ENCODE measurements at places on chromosomes 16 and 17.

- DNase-seq = no peak
These were observed 715 bp downstream of the TLCD3A start for GRCh38 chr17:732902-733720.

DNA sequence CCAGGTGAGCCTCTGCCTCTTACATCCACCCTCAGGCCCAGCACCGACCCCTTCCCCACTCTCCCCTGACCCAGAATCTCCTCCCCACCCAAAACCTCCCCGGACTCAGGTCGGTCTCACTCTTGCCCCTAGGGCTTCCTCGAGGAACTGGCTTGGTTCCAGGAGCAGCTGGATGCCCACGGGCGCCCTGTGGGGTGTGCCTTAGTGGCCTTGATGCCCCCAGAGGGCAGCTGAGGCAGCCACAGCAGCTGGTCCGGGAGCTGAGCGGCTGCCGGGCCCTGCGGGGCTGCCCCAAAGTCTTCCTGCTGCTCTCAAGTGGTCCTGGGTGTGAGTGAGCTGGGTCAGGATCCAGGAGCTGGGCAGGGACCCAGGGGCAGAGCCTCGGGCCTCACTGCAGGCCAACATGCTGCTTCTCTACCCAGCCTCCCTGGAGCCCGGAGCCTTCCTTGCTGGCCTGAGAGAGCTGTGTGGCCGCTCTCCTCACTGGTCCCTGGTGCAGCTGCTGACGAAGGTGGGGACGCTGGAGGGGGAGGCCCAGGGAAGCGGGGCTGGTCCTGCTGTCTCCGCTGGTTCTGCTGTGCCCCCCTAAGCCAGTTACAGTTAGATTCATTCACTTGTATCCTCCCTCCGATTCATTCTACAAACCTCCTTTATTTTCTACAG, 9.6 kb downstream of the ZNF213 start:
- no peak for DNase-seq

- DNase-seq = no peak
These were observed 33.4 kb downstream of the ITGB3 start for GRCh38 chr17:47287068-47287467.

- no peak for DNase-seq
These were observed 12.8 kb downstream of the RECQL5 start for GRCh38 chr17:75654176-75654575.

DNA sequence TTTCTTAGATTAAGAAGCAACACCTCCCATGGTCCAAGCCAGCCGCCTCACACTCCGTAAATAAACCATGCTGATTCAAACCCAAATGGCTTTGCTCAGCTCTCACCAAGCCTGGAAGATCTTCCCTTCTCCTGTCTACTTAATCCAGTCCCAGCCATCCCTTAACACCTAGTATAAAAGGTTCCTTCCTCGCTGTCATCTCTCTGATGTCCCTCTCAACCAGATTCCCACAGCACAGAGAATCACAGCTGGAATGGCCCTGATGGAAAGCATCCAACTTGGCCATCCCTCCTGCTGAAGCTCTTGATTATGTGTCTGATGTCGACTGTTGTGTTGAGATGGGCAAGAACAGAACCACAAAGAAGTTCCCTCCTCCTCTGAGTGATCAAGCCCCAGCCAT, 50.6 kb upstream of the ADCY9 start:
- DNase-seq = no peak

GRCh38 chr16:80807906-80808305, 3.5 kb upstream of the CDYL2 start:
- no peak for DNase-seq

- no peak for DNase-seq
These were observed 17.8 kb downstream of the LUC7L3 start for GRCh38 chr17:50737118-50737698.

DNA sequence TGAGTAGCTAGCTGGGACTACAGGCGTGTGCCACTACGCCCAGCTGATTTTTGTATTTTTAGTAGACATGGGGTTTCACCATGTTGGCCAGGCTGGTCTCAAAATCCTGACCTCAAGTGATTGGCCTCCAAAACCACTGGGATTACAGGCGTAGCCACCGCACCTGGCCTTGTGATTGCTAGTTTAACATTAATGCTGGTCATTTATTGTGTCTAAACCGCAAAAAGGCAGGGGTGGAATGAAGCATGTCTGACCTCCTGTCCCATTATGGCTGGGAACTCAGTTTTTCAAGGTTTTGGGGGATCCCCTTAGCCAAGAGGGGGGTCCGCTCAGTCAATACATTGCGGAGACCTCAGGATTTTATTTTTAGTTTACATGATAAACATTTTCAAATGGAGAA, 10.7 kb upstream of the CNGB1 start:
- no peak for DNase-seq

DNA sequence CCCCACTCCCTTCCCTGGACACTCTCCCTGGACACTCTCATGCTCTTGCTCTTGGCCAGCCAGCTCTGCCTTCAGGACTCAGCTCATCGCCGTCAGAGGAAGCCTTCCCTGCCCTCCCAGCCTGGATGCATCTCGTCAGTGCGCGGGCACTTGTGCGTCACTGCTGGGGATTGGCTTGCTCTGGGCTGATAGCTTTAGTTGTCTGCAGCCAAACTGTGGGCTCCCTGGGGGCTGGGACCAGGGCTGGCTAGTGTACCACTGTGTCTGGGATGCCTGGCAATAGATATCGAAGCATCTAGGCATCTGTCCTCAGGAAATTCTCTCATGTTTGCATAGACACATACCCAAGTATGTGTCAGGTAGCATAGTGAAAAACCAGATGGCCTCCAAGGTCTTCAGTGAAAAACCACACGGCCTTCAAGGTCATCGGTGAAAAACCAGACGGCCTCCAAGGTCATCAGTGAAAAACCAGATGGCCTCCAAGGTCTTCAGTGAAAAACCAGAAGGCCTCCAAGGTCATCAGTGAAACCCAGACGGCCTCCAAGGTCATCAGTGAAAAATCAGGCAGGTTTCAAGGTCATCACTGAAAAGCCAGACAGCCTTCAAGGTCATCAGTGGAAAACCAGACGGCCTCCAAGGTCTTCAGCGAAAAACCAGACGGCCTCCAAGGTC, 72.0 kb downstream of the CMIP start:
- DNase-seq = no peak

GRCh38 chr17:13638855-13639458, 37.2 kb upstream of the HS3ST3A1 start:
- DNase-seq = no peak

- DNase-seq = no peak
These were observed 28.5 kb downstream of the CRLF3 start for GRCh38 chr17:30796016-30796415.

GRCh38 chr17:74545843-74546230, at the start of gene CD300C:
CD300C (minus strand) TSS chr17:74546115; CDS start chr17:74545782, 333 bp downstream.
- no peak for DNase-seq

DNA sequence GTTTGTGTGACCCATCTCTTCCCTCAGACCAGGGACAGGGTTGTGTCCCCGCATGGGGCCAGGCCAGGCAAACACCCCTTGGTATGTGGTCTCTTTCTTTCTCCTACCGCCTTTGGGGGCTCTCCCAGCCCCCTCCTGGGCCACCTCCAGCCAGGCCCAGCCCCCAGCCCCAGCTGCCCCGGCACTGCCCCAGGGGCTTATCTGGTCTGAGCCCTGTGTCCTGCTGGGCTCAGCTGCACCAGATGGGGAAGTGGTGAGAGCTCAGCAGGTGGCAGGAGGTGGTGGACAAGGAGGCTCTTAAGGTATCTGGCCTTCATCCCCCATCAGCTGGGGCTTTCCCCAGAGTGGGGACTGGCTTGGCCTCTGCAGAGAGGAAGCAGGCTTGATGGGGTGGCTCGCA, 8.7 kb downstream of the ADAM11 start:
- DNase-seq = no peak

DNA sequence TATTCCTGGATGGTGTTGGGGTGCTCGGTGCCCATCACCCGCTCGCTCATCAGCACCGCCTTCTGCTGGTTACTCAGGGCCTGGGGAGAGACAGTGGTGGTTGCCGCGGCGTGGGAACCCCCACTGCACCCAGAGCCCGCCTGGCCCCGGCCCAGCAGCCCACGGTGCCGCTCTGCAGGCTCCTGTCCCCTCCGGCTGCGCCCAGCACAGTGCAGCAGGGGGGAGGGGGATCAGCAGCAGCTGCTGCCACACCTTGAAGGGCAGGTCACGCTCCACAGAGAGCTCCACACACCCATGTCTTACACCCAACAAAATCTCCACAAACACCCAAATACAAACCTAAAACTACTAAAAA, 18.8 kb downstream of the CLUH start:
- DNase-seq = peak; percentile 27

GRCh38 chr16:72940886-72941285, 107.0 kb downstream of the ZFHX3 start:
- no peak for DNase-seq

- DNase-seq = peak; percentile 75
These were observed 671 bp downstream of the DGKE start for GRCh38 chr17:56834380-56835263.

GRCh38 chr17:3385869-3386816, at the start of gene OR3A2:
OR3A2 (minus strand) TSS chr17:3386308.
- DNase-seq = no peak

- DNase-seq = no peak
These were observed 24.2 kb downstream of the PLD6 start for GRCh38 chr17:17181666-17182597.

- DNase-seq = peak; percentile 37
These were observed 17.2 kb upstream of the RBFOX3 start for GRCh38 chr17:79627766-79628690.

GRCh38 chr16:88872650-88873331, 6.3 kb upstream of the PABPN1L start:
- DNase-seq = no peak

GRCh38 chr16:70162041-70162451, 11.5 kb upstream of the CLEC18C start:
- DNase-seq = peak; percentile 18

- no peak for DNase-seq
These were observed 670.9 kb downstream of the TOX3 start for GRCh38 chr16:51875834-51876600.

DNA sequence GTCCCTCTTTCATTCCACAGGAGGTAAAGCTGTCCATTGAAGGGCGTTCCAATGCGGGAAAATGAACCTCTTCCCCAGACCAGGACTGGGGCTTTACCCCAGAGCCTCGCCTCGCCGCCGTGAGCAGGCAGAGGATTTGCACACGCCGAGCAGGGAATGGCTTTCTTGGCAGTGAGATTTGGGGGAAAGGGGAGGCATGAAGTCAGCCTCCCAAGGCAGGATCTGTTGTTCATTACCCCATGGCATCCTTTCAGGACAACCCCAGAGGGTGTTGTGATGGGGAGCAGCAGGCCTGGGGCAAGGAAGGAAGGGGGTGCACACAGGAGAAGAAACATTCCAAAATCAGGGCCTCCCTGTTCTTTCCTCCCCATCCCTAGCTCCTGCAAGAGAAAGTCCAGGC, 6.0 kb downstream of the ATXN1L start:
- DNase-seq = no peak

DNA sequence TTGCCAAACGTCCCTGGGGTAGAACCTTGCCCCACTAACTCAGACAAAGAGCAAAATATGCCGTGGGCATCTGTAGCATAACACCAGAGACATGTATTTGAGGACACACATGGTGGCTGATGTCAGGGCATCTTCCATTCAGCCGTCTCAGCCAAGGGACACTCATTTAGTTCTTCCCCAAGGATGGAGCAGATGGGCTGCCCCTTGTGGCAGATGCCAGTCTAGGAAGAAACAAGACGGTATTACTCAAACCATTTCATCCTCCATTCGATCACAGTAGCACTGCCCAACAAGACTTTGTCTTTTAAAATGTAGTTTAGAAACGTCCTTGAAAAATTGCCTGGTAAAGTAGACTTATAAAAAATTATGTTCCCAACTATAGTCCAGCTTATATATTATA, 937.6 kb upstream of the EEF2KMT start:
- DNase-seq = no peak

DNA sequence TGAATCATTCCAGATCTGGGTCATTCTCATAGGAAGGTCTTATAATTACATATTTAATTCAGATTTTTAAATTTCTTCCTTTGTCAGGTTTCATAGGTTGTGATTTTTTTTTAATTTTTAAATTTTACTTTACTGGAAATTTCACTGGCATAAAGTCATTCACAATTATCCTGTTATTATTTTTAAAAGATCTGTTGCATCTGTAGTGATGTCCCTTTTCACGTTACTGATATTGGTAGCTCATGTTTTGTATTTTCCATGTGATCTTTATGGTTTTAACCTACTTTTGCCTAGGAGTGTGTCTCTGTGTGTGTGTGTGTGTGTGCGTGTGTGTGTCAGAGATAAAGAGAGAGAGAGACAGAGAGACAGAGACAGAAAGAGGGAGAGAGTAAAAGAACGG, 216.6 kb upstream of the KCNJ16 start:
- DNase-seq = no peak

DNA sequence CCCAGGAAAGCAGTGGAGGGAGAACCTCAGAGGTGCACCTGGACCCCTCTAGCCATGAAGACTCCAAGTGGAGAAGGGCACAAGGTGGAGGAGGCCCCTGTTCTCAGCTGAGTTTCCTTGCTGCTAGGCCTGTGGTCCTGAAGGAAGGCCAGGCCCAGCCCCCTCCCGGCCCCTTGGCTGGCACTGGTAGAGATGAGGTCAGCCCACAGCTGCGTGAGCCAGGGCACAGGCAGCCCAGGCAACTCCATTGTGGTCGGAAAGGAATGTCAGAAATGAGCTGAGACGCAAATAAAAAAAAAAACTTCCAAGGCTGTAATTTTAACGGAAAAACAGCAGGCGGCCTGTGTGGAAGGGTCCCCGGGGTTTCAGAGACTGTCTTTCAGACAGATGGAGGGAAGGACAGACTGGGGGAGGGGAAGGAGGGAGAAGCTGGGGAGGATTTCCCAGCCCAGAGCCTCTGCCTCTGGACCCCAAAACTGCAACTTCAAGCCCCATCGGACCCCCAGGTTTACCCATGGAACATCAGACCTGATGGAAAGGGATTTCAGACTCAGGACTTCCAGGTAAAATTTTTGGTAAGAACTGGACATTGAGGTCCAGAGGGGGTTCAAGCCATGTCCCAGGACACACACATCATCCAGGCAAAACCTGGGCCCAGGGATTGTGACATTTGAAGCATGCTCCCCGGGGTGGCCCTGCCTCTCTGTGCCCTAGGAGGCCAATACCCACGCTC, 25.6 kb upstream of the MRPS23 start:
- peak; percentile 96 for DNase-seq

GRCh38 chr16:74898659-74899058, 86.3 kb downstream of the WDR59 start:
- no peak for DNase-seq

- DNase-seq = peak; percentile 89
These were observed 20.4 kb downstream of the CDH3 start for GRCh38 chr16:68665501-68665900.

DNA sequence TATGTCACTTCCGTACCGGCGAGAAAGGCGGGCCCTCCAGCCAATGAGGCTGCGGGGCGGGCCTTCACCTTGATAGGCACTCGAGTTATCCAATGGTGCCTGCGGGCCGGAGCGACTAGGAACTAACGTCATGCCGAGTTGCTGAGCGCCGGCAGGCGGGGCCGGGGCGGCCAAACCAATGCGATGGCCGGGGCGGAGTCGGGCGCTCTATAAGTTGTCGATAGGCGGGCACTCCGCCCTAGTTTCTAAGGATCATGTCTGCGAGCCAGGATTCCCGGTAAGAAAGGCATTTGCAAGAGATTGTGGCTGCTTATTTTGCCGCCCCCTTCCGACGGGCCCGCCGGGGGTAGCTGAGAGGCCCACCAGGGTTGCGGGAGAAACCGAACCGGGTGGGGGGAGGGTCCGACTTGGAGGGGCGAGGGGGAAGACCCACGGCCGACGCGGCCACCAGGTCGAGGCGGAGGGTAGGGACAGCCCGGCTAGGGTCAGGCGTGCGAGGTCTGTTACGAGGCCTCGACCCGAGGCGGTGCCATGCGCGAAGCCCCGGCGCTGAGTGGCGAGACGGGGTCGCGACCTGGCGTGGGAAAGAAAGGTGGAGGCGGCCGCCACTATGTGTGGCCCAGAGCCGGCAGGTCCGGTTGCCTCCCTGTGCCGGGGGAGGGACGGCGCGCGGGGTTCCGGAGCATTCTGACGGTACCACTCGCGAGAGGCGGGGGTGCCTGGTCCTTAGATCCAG, 6.7 kb upstream of the CD68 start:
- peak; percentile 62 for DNase-seq
